Neural crest cell (in vitro differentiated cells): ENCODE measurements at places on chromosomes 5 and 9.

DNA sequence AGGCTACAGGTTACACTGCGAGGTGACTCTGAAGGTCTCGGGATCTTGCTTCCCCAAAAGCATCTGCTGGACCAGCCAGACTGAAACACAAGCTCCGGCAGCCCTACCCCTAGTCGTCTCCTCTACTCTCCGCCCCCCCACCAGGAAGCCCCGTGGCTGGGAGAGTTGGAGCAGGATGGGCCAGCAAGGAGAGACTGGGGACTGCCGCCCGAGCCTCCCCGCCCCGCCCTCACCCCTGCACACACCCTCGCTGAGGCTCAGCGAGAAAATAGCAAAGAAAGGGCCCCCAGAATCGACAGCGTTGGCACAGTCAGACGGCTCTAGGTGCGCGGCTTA, 1.3 kb downstream of the TRIM7 start:
- H3K4me3 ChIP-seq: peak overlapping the region; percentile 84
- H3K36me3 ChIP-seq: peaks cover 17% of the 10 kb centered on the region
- no peak overlapping the region for H3K27ac ChIP-seq
- H3K4me1 ChIP-seq: peaks cover 29% of the 10 kb centered on the region
- H3K27me3 ChIP-seq: peaks cover 90% of the 10 kb centered on the region
- no peak for DNase-seq

GRCh38 chr9:91655658-91656057, 232.0 kb upstream of the NFIL3 start:
- H3K4me1 ChIP-seq: no peaks in the 10 kb centered on the region
- no peaks in the 10 kb centered on the region for H3K27me3 ChIP-seq
- H3K36me3 ChIP-seq: no peaks in the 10 kb centered on the region
- H3K27ac ChIP-seq: no peak overlapping the region
- H3K4me3 ChIP-seq: no peak overlapping the region

DNA sequence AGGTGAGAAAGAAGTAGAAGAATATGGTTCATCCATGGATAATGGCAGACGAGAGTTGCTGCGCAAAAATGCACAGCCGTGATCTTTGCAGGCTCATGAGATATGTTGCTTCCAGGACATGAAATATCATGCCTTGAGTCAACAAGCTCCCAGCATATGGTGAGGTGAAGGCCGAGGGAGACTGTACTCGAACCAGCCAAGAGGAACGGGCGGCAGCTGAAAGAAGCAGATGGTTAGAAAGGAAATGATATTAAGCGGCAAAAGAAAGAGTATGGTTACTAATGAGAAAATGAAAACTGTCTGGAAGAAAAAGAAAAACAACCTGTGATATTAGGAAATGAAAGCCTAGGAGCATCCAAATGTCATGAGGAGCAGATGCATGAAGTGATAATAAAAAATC, 344.7 kb upstream of the DAP start:
- H3K4me1 ChIP-seq: peaks cover 30% of the 10 kb centered on the region
- no peaks in the 10 kb centered on the region for H3K27me3 ChIP-seq
- no peaks in the 10 kb centered on the region for H3K36me3 ChIP-seq
- no peak for DNase-seq
- H3K27ac ChIP-seq: no peak overlapping the region
- H3K4me3 ChIP-seq: no peak overlapping the region

DNA sequence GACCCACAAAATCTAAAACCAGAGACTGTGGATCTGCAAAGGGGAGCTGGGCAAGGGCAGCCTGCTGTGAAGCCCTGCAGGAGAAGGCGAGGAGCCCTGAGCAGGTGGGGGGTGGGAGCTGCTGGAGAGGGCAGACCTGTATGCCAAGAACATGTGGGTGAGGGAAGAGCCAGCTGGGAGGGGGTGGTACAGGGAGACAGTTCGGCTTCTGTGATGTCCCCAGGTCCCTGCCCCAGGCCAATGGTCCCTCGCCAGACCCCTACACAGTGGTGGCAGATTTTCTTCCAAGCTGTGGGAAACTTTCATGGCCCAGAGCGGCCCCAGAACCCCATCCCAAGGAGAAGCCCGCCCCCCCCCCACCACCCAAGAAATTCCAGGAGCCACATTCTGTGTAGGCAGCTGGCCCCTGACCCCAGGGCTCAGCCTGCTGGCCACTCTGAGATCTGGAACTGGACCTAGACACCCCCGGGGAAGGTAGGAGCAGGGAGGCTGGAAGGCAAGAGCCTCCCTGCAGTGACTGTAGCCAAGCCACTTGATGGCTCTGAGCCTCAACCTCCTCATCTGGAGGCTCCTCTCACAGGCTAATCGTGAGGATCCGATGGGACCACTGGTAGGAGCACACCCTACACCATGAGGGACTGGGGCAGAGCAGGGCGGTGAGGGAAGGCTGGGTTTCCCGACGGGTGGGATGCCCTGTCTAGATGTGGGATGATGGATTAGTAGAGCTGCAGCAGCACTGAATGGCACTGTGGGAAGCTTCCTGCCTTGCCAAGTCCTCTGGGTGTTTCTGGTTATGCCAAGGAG, 22.6 kb upstream of the CSF1R start:
- H3K27me3 ChIP-seq: peaks cover 2% of the 10 kb centered on the region
- H3K36me3 ChIP-seq: no peaks in the 10 kb centered on the region
- no peak overlapping the region for H3K4me3 ChIP-seq
- DNase-seq: no peak
- peaks cover 25% of the 10 kb centered on the region for H3K4me1 ChIP-seq
- H3K27ac ChIP-seq: no peak overlapping the region

DNA sequence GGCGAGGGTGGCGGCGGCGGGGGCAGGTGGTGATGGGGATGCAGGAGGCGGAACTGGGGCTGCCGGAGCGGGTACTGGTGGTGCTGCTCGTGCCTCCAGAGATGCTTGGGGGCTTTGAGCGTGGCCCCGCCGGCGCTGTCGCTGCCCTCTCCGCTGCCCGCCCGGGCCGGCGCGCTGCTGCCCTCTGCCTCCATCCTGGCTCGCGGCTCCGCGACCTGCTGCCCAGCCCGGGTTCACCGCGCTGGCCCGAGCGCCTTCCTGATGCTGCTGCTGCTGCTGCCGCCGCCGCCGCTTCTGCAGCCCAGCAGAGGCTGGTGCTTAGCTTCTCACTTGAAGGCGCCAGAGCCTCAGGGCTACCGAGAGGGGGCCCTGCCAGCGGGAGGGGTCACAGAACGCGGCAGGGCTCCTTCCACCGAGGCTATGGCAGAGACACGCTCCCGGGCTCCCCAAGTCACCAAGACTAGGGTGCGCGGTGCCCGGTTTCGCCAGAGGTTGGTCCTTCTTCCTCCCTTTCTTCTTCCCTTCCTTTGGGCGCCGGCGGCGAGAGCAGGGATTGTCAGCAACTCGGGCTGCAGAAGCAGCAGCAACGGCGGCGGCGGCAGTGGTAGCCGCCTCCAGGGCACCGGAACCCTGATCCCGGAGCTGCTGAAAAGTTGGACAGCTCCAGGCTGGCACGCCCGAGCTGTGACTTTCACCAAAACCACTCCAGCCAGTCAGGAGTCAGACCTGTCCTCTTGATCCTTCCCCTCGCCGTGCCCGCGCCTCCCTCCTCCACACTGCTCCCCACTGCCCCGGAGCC, at the start of gene PDE4D:
Gene PDE4D (minus strand): TSS at position 298 of the 799 bp plus-strand sequence.
- no peaks in the 10 kb centered on the region for H3K36me3 ChIP-seq
- H3K4me1 ChIP-seq: peaks cover 16% of the 10 kb centered on the region
- H3K27ac ChIP-seq: no peak within 1 kb of the TSS

GRCh38 chr5:135437796-135438560, 9.2 kb downstream of the DCANP1 start:
- peaks cover 3% of the 10 kb centered on the region for H3K4me1 ChIP-seq
- no peak overlapping the region for H3K27ac ChIP-seq
- no peak overlapping the region for H3K4me3 ChIP-seq
- DNase-seq: no peak

GRCh38 chr5:17305017-17305416, 87.6 kb downstream of the BASP1 start:
- no peak for DNase-seq
- no peak overlapping the region for H3K27ac ChIP-seq
- H3K27me3 ChIP-seq: no peaks in the 10 kb centered on the region
- no peak overlapping the region for H3K4me3 ChIP-seq
- no peaks in the 10 kb centered on the region for H3K36me3 ChIP-seq
- H3K4me1 ChIP-seq: peaks cover 8% of the 10 kb centered on the region

- peak overlapping the region; percentile 81 for H3K27ac ChIP-seq
- DNase-seq: no peak
- H3K27me3 ChIP-seq: no peaks in the 10 kb centered on the region
- H3K36me3 ChIP-seq: no peaks in the 10 kb centered on the region
- H3K4me3 ChIP-seq: peak overlapping the region; percentile 9
These were observed 143.6 kb downstream of the BOD1 start for GRCh38 chr5:173472784-173473278.

DNA sequence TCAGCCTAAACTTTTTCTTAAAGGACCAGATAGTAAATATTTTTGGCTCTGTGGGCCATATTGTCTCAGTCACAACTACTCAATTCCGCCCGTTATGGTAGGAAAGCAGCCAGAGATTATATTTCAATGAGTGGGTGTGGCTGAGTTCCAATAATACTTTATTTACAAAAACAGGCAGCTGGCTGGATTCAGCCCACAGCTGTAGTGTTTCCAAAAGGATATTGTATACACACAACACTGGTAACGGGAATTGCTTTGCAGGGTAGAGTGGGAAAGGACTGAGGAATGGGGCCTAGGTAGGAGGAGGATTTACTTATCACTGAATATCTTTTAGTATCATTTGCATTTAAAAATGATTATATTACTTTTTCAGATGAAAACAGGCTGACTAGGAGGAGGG, 21.0 kb downstream of the GCNT4 start:
- DNase-seq: no peak
- no peak overlapping the region for H3K27ac ChIP-seq
- H3K4me1 ChIP-seq: no peaks in the 10 kb centered on the region
- H3K4me3 ChIP-seq: no peak overlapping the region

DNA sequence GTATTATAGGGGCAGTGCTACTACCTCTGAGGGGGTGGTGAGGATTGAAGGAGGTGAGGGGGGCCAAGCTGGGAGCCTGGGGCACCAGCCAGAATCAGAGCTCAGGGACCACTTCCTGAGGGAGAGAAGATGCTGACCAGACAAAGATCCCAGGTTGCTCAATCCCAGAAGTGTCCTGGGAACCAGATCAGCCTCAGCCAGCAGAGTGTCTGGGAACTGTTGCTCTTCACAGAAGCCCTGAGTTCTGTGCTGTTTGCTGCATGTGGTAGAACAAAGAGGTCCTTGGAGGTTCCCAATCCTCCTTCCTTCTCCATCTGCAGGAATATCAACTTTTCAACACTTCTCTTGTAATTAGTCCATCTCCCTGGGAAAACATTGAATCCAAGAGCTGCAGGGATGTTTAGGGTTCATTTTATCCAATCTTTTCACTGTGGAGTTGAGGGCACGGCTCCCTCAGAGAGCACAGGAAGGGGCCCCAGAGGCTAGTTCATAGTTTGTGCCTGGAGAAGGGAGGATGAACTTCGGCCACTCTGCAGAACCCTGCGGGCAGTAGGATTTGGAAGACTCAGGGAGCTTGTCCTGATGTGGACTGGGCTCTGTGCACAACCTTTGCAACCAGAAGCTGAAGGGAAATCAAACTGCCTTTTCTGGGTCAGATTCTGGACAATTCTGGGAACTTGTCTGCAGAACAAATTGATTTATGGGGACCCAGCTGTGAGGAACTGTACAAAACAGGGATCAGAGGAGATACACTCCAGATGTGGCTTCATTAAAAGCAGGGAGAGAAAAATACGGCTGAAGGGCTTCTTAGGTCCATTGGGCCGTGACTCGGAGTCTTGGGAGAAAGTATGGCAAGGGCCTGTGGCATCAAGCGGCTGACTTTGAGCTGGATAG, 57.1 kb downstream of the GALNT12 start:
- H3K27ac ChIP-seq: no peak overlapping the region
- H3K36me3 ChIP-seq: no peaks in the 10 kb centered on the region
- H3K4me1 ChIP-seq: no peaks in the 10 kb centered on the region
- DNase-seq: no peak
- H3K27me3 ChIP-seq: no peaks in the 10 kb centered on the region
- H3K4me3 ChIP-seq: no peak overlapping the region

DNA sequence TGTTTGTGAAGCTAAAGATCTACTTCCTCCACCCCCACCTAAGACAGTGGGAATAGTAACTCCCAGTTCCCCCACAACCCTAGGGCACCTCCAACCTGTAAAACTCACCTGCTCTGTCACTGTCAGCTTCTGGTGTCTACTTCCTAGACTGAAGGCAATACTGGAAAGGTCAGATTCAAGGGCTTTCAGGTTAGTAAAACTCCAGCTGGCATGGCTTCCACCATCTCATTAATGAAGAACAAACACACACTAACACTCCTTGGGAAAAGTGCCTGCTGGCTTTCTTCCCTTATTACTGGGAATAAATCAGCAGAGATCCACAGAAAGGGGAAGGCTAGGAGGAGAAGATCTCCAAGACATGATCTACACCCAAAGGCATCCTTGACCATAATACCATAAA, 109.9 kb downstream of the TMEM174 start:
- no peak for DNase-seq
- H3K27me3 ChIP-seq: peaks cover 37% of the 10 kb centered on the region
- no peak overlapping the region for H3K4me3 ChIP-seq
- H3K27ac ChIP-seq: no peak overlapping the region

GRCh38 chr9:35882263-35882848, 12.2 kb upstream of the OR13J1 start:
- H3K27ac ChIP-seq: no peak overlapping the region
- no peak overlapping the region for H3K4me3 ChIP-seq
- peak; percentile 85 for DNase-seq
- H3K4me1 ChIP-seq: no peaks in the 10 kb centered on the region

- peaks cover 5% of the 10 kb centered on the region for H3K27me3 ChIP-seq
- H3K4me3 ChIP-seq: no peak overlapping the region
- no peaks in the 10 kb centered on the region for H3K36me3 ChIP-seq
- peak overlapping the region; percentile 25 for H3K27ac ChIP-seq
- DNase-seq: peak; percentile 27
These were observed 84.7 kb downstream of the PTTG1 start for GRCh38 chr5:160506006-160507004.

GRCh38 chr5:155935723-155936122, 391.2 kb upstream of the SGCD start:
- H3K4me1 ChIP-seq: no peaks in the 10 kb centered on the region
- H3K4me3 ChIP-seq: no peak overlapping the region
- peaks cover 11% of the 10 kb centered on the region for H3K27me3 ChIP-seq

DNA sequence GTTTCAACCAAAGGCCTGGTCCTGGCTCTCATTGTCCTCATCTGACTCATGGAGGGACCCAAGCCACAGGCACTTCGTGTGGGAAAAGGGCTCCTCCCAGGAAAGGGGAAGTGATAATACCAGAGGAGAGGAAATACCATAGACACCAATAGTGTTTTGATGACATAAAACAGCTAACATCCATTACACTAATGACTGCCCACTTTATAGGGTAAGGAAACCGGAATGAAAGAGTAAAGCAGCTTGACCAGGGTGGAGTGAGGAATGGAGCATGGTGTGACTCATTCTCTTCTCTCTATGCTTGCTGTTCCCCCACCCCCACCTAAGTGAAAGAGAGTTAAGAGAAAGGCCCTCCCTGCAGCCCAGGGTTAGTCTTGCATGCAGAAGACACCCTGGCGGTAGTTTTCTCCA, 67.4 kb upstream of the HRH2 start:
- no peak for DNase-seq
- H3K36me3 ChIP-seq: no peaks in the 10 kb centered on the region
- no peak overlapping the region for H3K27ac ChIP-seq
- H3K4me1 ChIP-seq: no peaks in the 10 kb centered on the region
- no peak overlapping the region for H3K4me3 ChIP-seq

GRCh38 chr9:128635266-128636023, 21.2 kb downstream of the DYNC2I2 start:
- no peak overlapping the region for H3K27ac ChIP-seq
- no peaks in the 10 kb centered on the region for H3K4me1 ChIP-seq
- H3K4me3 ChIP-seq: no peak overlapping the region
- no peaks in the 10 kb centered on the region for H3K27me3 ChIP-seq
